ENCODE measurements at places on chromosomes 5 and 9.
A peak's percentile ranks its signal among the peaks of the same experiment; 100 is the strongest.

GRCh38 chr9:77598524-77598923, 49.6 kb downstream of the GNA14 start:
- DNase-seq = no peak

DNA sequence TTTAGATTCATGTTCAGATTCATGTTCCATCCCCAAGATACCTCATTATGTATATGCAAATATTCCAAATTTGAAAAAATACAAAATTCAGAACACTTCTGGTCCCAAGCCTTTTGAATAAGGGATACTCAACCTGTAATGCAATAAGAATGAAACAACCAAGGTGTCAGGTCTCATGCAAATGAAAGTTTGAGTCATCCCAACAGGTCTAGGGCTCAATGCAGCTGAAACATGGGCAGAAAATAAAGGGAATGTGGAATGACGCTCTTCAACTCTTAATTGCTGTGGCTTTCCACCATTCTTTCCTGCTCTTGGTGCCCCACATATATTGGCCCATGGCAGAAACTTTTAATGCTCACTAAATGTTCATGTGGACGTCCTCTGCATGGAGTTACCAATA, 107.3 kb upstream of the DAPK1 start:
- DNase-seq = no peak

- no peak for DNase-seq
These were observed 3.6 kb downstream of the GDNF start for GRCh38 chr5:37836235-37836591.

GRCh38 chr9:115373000-115373709, 255.2 kb upstream of the TNC start:
- DNase-seq = no peak

DNA sequence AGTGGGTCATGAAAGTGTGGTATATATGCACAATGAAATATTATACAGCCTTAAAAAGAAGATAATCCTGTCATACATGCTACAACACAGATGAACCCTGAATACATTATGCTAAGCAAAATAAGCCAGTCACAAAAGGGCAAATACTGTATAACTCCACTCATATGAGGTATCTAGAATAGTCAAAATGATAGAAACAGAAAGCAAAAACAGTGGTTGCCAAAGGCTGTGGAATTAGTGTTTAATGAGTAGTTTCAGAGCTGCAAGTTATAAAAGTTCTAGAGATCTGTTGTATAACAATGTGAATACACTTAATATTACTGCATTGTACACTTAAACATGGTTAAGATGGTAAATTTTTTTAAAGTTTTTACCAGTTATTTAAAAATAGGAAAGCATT, 135.0 kb downstream of the OXCT1 start:
- DNase-seq = no peak

- no peak for DNase-seq
These were observed 103.2 kb downstream of the MSX2 start for GRCh38 chr5:174827558-174827957.

- DNase-seq = no peak
These were observed 321.5 kb upstream of the CLINT1 start for GRCh38 chr5:158180407-158180806.

- DNase-seq = no peak
These were observed 46.9 kb downstream of the CSNK1G3 start for GRCh38 chr5:123558762-123559433.

- no peak for DNase-seq
These were observed 79.6 kb downstream of the GHR start for GRCh38 chr5:42502613-42503470.

- DNase-seq = no peak
These were observed 201.5 kb downstream of the DAB2IP start for GRCh38 chr9:121852651-121853616.

DNA sequence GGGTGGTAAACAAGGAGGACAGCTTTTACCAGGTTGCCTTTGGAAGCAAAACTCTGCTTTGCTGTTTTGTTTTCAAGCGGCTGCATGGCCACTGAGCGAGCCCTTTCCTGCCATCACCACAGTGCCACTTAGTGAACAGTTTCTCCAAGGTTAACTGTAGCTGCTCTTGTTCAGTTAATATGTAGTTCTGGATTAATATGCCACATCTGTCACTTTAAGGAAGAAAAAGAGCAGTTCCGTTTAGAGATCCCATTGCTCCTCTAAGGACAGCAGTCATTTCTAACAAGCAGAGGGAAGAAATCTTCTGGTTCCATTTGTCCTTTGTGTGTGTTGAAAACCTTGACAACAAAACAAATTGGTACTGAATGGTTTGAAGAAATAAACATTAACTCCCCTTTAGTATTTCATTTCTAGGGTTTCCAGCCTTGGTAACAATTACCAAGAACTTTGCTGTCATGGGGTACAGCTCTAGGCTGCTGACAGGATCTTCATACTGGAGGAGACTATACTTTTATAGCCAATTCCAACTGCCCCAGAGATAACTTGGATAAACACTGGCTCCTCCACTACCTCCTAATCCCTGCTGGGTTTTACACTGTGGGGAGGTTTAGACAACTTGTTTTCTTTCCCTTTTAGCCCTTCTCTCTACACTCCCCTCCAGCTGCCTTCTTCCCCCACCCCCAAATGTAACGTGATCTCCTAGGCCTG, 10.3 kb upstream of the ABL1 start:
- no peak for DNase-seq

DNA sequence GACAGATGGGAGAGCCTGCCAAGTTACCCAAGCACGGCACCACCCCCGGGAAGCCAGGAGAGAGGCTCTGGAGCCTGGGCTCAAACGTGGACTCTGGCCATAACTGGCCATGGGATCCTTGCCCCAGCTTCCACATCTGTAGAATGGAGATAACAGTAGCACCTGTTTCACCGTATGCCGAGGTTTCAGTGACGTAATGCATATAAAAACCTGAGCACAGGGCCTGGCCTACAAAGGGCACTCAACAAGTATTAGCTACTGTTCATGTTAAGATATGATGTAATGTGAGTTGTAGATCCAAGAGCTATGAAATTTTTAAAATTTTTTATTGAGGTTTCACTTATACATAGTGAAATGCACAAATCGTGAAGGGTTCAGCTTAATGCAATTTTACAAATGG, 82.2 kb upstream of the BARHL1 start:
- no peak for DNase-seq

GRCh38 chr5:164555809-164556208, 1050.4 kb downstream of the MAT2B start:
- no peak for DNase-seq

GRCh38 chr5:150660108-150660831, 781 bp upstream of the MYOZ3 start:
- DNase-seq = no peak

GRCh38 chr5:118506217-118506852, 482.0 kb downstream of the DTWD2 start:
- DNase-seq = peak; percentile 19

- DNase-seq = no peak
These were observed 41.7 kb upstream of the EFNA5 start for GRCh38 chr5:107712359-107712870.

- no peak for DNase-seq
These were observed 315.3 kb upstream of the PTGER4 start for GRCh38 chr5:40364441-40364840.

DNA sequence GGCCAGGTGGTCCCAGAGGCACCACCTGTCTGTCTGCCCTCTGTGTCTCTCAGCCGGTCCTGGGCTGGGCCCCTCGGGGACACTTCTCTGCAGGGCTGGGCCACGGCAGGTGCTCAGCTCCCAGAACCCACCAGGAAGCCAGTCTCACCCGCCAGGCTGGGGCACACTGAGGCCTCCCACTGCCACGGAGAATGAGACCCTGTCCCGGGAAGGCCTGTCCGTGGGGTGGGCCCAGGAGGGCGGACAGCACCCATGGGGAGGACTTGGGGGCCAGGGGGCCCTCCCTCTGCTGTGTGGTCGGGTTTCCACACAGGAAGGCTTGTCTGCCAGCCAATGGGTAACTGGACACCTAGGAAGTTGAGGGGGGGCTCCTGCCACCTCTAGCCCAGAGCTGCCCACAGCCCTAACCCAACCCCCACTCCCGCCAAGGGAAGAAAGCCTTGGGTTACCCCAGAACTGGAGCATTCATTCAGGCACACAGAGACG, 4.1 kb upstream of the TUBB4B start:
- no peak for DNase-seq

DNA sequence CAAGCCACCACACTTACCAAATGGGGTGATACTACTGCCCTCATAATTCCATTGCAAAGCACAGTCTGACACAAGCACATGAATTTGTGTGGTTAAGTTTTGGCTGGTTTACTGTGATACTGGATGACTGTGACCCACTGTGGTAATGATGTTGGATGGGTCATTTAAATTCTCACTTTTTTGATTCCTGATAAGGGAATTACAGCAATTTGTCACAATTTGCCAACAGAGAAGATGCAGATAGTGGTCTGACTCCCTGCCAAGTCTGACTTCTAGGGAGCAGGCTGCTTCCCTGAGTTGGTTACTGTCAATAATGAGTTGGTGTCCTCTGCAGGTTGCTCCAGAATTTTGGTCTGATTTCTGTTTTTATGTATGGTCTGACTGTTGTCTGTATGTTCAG, 731.9 kb downstream of the MTRR start:
- DNase-seq = no peak

DNA sequence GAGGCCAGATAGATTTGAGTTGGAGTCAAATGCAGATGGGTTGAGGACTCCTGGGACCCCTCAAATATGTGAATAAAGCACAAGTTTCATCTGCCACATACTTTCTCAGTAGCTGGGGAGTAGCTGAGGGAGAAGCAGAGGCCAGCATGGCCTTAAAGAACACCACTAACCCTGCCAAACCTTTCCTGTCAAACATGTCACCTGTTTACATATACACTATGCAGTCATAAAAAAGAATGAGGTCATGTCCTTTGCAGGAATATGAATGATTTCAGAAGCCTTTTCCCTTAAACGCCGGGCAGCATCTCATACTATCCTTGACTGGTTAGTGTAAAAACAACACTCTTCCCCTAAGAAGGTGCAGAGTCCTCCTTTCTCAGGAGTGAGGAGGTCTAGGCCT, 25.2 kb upstream of the HSD17B4 start:
- DNase-seq = no peak

GRCh38 chr5:1552521-1553255, 28.9 kb upstream of the LPCAT1 start:
- DNase-seq = no peak

- DNase-seq = no peak
These were observed 507.8 kb upstream of the MPDZ start for GRCh38 chr9:13787234-13787833.

- no peak for DNase-seq
These were observed 3.9 kb downstream of the MLLT3 start for GRCh38 chr9:20618361-20618802.

DNA sequence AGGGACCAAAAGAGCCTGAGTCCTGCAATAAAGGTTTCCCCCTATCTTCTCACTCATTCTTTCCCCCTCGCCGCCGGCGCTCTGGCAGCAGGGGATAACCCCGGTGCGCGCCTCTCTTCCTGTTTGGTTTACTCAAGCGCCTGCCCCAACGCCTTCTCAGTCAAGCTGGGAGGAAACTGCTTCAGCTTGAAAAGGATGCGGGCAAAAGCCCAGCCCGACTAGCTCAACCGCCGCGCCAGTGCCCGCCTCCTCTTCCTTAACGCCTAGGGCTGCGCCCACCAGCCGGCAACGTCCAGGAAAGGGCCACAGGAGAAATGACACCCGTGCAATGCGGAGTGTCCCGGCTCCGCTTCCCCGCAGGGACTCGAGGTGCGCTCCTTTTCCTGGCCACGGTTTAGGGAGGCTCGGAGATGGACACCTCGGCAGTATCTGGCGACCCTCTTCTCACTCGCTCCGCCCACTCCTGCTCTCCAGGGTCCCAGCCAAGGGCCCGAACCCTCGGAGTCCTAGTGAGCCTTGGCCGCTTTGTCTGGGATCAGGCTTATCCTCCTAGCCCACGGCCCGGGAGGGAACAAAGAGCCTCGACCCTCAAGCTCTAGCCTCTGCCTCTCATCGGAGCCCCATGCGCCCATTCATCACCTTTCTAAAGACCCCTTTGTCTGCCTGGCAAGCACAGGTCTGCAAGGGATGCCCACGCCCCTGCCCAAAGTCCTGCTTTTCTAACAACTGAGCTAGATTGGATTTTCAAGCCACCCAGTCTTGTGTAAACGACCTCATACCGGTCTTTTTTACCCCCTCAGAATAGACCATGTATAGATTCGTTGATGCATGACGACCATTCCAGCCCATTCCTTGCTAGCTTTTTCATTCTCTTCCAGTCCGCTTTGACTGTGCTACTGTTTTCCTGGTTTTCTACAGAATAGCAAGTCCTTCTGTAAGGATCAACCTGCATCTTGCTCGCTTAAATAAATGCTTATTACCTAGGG, 2.0 kb downstream of the ST8SIA4 start:
- DNase-seq = peak; percentile 91

DNA sequence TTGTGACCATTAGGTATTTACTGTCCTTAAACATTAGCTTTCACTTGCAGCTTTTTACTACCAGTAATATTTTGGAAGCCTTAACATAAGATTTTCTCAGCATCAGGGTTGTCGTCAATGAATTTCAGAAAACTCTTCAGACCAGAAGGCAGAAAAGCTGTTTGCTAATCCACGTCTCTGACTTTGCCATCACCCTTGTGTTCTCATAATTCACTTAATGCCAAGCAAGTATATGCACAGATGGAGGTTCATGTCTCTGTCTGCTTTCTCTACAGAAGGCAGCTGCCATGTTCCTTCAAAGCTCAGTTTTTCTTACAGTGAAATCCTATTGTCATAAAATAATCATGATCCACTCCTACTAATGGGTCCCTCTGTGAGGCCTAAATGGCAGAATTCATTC, 37.7 kb upstream of the LRRC19 start:
- no peak for DNase-seq

GRCh38 chr5:150514708-150515211, 6.8 kb downstream of the NDST1 start:
- no peak for DNase-seq

DNA sequence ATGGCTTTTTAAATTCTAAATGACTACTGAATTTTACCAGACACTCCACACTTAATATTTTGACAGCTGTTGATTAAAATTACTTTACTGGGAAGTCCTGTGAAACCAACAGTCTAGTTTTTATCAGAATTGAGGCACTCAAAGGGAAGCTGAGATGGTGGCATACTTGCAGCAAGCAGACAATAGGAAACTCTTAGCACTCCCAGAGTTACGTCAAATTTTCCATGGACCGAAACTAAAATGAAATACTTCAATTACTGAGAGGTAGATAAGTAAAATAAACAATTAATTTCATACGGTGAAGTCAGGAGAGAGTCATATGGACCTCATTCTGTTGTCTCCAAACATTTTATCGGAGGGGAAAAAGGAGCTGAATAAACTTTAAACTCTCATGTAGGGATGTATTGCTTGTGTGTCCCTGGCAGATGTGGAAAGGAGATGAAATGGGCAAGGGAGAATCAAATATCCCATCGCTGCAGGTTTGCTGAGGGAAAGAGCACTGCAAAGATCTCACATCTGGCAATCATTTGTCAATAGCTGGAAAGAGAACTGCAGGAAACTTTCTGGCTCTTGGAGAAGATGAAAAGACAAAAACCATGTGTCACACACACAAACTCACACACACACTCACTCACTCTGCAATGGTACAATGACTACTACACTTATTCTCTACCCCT, 189.4 kb downstream of the BNC2 start:
- no peak for DNase-seq
